Activated CD4-positive, alpha-beta T cell treated with anti-CD3 and anti-CD28 coated beads for 1 hour (primary cell): ENCODE measurements at places on chromosomes 3 and 15.

DNA sequence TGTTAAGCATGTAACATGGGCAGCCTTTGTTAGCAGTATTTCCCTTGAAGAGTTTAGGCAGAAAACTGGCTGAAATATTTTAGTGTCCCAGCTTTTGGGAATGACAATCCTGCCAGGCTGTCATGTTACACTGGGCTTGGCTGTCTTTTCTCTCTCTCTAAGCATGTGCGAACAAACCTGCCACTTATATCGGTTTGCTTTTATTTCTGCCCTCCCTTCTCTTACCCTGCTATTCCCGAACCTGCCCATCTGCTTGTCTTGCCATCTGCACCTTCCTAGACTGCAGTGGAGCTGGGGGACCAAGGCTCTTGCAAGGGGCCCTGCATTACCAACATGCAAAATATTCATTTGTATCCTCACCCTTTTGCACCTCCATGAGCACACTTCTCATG lies 339.6 kb downstream of the EPHB1 start:
- DNase-seq, result no peak

GRCh38 chr15:65962187-65962586 lies 92.9 kb downstream of the RAB11A start:
- no peak for DNase-seq

GRCh38 chr15:62107571-62108121 lies 40.9 kb downstream of the C2CD4A start:
- no peak for DNase-seq

DNA sequence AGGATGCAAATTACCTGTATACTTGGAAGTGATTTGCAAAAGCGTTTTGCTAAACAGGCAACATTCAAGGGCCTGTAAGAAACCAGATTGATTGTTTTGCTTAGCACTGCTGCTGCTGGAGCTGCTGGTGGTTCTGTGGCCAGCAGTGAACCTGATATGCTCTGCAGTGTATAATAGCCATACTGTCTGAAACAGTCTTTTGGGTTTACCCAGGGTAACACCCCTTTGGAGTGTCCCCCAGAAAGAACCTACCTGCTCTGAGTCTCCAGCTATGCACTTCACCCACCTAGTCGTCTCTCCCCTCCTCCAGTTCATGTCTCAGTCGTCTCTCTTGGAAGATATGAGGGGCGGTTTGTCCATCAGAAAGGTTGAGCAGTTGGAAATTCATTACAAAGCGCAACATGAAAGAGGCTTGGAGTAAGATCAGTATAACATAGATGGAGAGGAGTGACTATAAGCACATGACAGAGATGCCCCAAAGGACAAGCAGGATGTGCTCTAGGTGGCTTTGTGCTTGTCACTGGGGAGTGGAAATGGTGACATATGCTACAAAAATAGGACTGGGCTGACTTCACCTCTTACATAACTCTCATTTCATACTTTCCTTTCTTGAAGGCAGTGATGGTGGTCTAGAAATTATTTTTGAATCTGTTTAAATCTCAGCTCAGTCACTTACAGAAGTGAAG lies 3.8 kb downstream of the MKRN2 start:
- DNase-seq, result no peak

- no peak for DNase-seq
Observed at GRCh38 chr3:107989661-107990060, 101.2 kb downstream of the CD47 start.

DNA sequence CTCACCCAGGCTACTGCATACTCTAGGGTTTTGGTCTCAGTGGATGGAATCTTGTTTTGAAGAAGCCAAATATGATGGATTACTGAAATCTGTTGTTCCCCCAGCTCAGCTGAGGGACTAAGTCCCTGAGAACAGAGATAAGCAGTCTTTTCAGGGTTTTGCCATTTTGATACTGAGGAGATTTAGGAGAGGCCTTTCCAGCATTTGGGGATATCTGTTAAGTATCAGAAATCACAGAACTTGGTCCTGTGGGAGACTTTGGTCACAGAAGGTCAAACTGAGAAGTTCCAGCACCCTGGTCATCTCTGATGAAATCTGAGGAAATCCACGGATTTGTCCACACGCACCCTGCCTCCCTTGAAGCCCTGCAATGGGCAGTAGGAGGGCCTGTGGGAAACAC lies 181.0 kb upstream of the GADL1 start:
- DNase-seq, result no peak

- DNase-seq, result no peak
Observed at GRCh38 chr3:56121716-56122115, 346.6 kb downstream of the ERC2 start.

DNA sequence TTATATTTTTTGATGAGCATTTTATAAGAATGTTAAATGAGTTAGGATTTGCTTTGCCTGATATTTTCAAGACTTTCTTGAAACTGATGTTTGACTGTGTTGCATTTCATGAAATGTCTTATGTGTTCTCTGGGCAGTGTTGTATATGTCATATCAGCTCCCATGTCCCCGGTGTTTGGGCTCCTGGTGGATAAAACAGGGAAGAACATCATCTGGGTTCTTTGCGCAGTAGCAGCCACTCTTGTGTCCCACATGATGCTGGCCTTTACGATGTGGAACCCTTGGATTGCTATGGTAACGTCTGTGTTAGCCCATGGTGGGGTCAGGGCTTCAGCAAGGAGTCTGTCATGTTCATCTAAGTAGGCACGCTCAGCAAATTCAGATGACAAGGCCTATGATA lies 20.0 kb downstream of the MFSD1 start:
- no peak for DNase-seq

DNA sequence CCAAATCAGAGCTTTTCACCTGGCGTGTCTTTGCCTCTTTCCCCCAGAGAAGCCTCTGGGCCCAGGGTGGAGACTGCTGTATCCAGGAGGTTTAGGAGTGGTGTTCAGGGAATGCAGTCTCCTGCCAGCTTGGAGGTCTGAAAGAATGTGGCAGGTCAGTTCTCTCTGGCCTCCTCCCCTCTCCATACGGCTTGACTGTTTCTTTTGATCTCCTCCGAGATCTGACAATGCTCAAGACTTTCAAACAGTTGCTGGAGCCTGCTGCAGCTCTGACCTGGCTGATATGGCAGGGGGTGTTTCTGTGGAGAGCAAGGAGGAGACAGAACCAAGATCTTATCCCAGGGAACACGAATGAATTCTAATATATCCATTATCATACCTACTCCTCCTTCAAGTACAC lies 24.7 kb upstream of the TM4SF4 start:
- no peak for DNase-seq

GRCh38 chr15:92715758-92716157 lies 60.2 kb upstream of the FAM174B start:
- DNase-seq, result no peak

DNA sequence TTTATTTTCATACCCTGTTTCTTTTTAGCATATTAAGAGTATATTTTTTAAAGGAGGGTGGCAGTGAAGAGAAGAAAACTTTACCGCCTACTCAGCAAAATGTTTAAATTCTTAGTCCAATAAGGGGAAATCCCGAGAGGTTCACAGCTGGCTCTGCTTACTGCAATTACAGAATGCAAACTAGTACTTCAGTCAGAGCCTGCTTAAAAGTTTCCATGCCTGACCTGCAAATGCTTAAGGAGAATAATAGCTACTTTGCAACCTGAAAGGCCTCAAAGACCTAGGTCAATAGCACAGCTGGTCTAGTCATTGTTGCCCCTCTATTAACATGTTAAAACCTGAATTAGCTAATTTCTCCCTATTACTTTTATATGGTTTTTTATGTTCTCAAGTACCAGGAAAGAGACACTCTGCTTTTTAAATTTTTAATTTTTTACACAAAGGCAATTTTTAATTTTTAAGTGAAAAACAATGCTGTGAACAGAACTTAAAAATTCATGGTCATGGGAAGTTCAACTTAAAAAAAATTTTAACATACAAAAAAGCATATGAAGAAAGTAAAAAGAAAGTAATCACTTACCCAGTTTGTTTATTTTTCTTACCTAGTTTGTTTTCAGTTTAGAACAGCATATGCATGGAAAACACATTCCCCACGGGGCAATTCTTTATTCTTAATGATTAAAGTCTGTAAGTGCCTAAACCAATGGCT lies 79.2 kb downstream of the P3H2 start:
- DNase-seq, result no peak

GRCh38 chr15:34258151-34258550 lies 33.3 kb downstream of the EMC4 start:
- no peak for DNase-seq

GRCh38 chr3:42020684-42021307 lies 58.9 kb upstream of the ULK4 start:
- no peak for DNase-seq

DNA sequence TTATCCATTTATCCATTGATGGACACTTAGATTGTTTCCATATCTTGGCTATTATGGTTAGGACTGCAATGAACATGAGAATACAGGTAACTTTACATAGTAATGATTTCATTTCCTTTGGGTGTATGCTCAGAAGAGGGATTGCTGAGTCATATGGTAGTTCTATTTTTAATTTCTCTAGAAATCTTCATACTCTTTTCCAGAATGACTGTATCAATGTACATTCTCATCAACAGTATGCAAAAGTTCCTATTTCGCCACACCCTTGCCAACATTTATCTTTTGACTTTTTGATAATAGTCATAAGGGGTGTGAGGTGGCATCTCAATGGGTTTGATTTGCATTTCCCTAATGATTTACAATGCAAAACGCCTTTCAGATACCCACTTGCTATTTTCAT lies 6.2 kb upstream of the NIPA1 start:
- DNase-seq, result no peak
